Panc1 (cell line): ENCODE measurements at places on chromosomes 3 and 15. TPM values are rescaled to one million over a fixed set of nuclear protein-coding genes. Genes with fewer than 3 reads are reported as not detected.

Gene SMCO1
- total RNA-seq = not detected

GRCh38 chr15:55998478-55998877 lies 5.1 kb upstream of the NEDD4 start:
- H3K27me3 ChIP-seq = no peaks in the 10 kb centered on the region
- no peaks in the 10 kb centered on the region for H3K36me3 ChIP-seq
- DNase-seq = no peak
- H3K27ac ChIP-seq = no peak overlapping the region
- H3K4me3 ChIP-seq = no peak overlapping the region
- no peaks in the 10 kb centered on the region for H3K4me1 ChIP-seq

- H3K36me3 ChIP-seq = no peaks in the 10 kb centered on the region
- no peak overlapping the region for H3K27ac ChIP-seq
- no peak overlapping the region for H3K4me3 ChIP-seq
Observed at GRCh38 chr3:43764471-43764870, 73.7 kb downstream of the ABHD5 start.

GRCh38 chr15:26972636-26973035 lies 1.7 kb downstream of the GABRG3 start:
- no peaks in the 10 kb centered on the region for H3K4me1 ChIP-seq
- H3K36me3 ChIP-seq = no peaks in the 10 kb centered on the region
- no peaks in the 10 kb centered on the region for H3K27me3 ChIP-seq
- H3K27ac ChIP-seq = no peak overlapping the region

GRCh38 chr3:48633256-48633655 lies 2.0 kb downstream of the SLC26A6 start:
- peaks cover 2% of the 10 kb centered on the region for H3K36me3 ChIP-seq
- H3K4me1 ChIP-seq = peaks cover 18% of the 10 kb centered on the region
- H3K27me3 ChIP-seq = no peaks in the 10 kb centered on the region
- DNase-seq = no peak
- no peak overlapping the region for H3K27ac ChIP-seq

DNA sequence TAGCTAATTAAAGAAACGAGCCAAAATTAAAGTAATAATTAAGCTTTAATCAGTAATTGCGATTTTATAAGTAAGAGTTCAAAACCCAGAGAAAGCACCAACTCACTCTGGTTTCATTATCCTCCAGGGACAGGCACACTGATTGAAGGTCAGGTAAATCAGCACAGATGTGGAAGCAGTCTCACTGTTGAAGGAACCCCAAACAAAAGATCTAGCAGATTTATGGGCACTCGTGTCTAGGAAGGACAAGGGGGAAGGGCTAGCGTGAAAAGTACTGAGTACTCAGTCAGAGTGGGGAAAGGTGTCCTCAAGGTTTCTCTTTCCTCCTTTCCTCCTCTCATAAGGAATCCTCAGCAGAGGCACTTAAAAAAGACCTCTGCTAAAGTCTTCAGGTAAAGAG lies 320.1 kb downstream of the PYDC2 start:
- H3K4me1 ChIP-seq = no peaks in the 10 kb centered on the region
- DNase-seq = no peak

DNA sequence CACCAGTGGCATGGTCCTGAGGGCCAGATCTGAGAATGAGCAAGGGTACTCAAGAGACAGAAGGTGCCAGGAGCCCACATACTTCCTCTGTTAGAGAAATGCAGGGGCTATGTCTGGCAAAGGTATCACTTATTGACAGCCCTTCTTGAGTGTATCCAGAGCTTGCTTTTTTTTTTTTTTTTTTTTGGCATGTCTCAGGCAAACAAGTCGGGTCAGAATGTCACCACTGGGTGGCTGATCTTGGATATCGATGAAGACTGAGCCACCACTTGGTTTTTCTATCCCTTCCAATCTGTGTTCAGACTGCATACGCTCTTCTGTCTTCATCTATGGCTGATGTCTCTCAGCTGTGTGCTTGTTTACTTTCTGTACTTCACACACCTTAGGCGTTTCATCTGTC lies 363.4 kb upstream of the C2CD4B start:
- no peak overlapping the region for H3K4me3 ChIP-seq
- H3K36me3 ChIP-seq = no peaks in the 10 kb centered on the region
- no peaks in the 10 kb centered on the region for H3K27me3 ChIP-seq
- DNase-seq = no peak

- H3K27me3 ChIP-seq = no peaks in the 10 kb centered on the region
- no peak overlapping the region for H3K27ac ChIP-seq
- no peaks in the 10 kb centered on the region for H3K4me1 ChIP-seq
- H3K36me3 ChIP-seq = no peaks in the 10 kb centered on the region
- H3K4me3 ChIP-seq = no peak overlapping the region
Observed at GRCh38 chr3:167318996-167319615, 61.0 kb downstream of the ZBBX start.

- H3K36me3 ChIP-seq = no peaks in the 10 kb centered on the region
- H3K4me3 ChIP-seq = no peak overlapping the region
- H3K27ac ChIP-seq = no peak overlapping the region
- H3K4me1 ChIP-seq = no peaks in the 10 kb centered on the region
- DNase-seq = no peak
Observed at GRCh38 chr3:102532901-102533300, 98.1 kb downstream of the ZPLD1 start.

Gene PGBD4
- 2.3 TPM for total RNA-seq

- no peaks in the 10 kb centered on the region for H3K27me3 ChIP-seq
- H3K36me3 ChIP-seq = no peaks in the 10 kb centered on the region
- H3K4me3 ChIP-seq = no peak overlapping the region
- DNase-seq = no peak
- no peak overlapping the region for H3K27ac ChIP-seq
Observed at GRCh38 chr3:43613976-43614375, 7.8 kb downstream of the ANO10 start.

GRCh38 chr3:36650271-36650671 lies 114.1 kb downstream of the DCLK3 start:
- H3K27ac ChIP-seq = no peak overlapping the region
- no peak overlapping the region for H3K4me3 ChIP-seq
- no peaks in the 10 kb centered on the region for H3K27me3 ChIP-seq

Gene SLC28A1
- not detected for total RNA-seq

Gene DLL4
- 0.31 TPM for total RNA-seq

GRCh38 chr15:65374821-65375401 lies 2.9 kb downstream of the IGDCC3 start:
- no peak overlapping the region for H3K4me3 ChIP-seq
- H3K4me1 ChIP-seq = no peaks in the 10 kb centered on the region; the same call in 1 of the 2 replicates
- no peak for DNase-seq
- no peaks in the 10 kb centered on the region; the same call in 1 of the 2 replicates for H3K36me3 ChIP-seq
- H3K27ac ChIP-seq = no peak overlapping the region

- no peaks in the 10 kb centered on the region for H3K4me1 ChIP-seq
- peak; percentile 46 for DNase-seq
Observed at GRCh38 chr15:60035344-60035743, 31.2 kb downstream of the FOXB1 start.

Gene ULK4
- total RNA-seq = 14.3 TPM

GRCh38 chr3:193857996-193858395 lies 265.0 kb downstream of the OPA1 start:
- H3K27ac ChIP-seq = no peak overlapping the region
- no peak for DNase-seq
- no peak overlapping the region for H3K4me3 ChIP-seq
- no peaks in the 10 kb centered on the region for H3K36me3 ChIP-seq
- H3K4me1 ChIP-seq = peaks cover 7% of the 10 kb centered on the region
- H3K27me3 ChIP-seq = no peaks in the 10 kb centered on the region

GRCh38 chr3:119069725-119070124 lies 35.1 kb upstream of the IGSF11 start:
- no peak overlapping the region for H3K27ac ChIP-seq
- H3K4me3 ChIP-seq = no peak overlapping the region
- H3K4me1 ChIP-seq = no peaks in the 10 kb centered on the region
- no peak for DNase-seq

- H3K4me1 ChIP-seq = no peaks in the 10 kb centered on the region
- peaks cover 5% of the 10 kb centered on the region; the same call in 1 of the 2 replicates for H3K36me3 ChIP-seq
- no peaks in the 10 kb centered on the region for H3K27me3 ChIP-seq
- H3K4me3 ChIP-seq = no peak overlapping the region
- DNase-seq = no peak
Observed at GRCh38 chr15:64146885-64147681, 4.4 kb upstream of the SNX22 start.

GRCh38 chr3:32089476-32089875 lies 16.9 kb upstream of the GPD1L start:
- no peaks in the 10 kb centered on the region for H3K4me1 ChIP-seq
- no peak overlapping the region for H3K27ac ChIP-seq
- no peaks in the 10 kb centered on the region for H3K27me3 ChIP-seq
- H3K36me3 ChIP-seq = no peaks in the 10 kb centered on the region
- DNase-seq = no peak

Gene GOLGA6L7
- total RNA-seq = not detected

Gene MAGEL2
- total RNA-seq = not detected

DNA sequence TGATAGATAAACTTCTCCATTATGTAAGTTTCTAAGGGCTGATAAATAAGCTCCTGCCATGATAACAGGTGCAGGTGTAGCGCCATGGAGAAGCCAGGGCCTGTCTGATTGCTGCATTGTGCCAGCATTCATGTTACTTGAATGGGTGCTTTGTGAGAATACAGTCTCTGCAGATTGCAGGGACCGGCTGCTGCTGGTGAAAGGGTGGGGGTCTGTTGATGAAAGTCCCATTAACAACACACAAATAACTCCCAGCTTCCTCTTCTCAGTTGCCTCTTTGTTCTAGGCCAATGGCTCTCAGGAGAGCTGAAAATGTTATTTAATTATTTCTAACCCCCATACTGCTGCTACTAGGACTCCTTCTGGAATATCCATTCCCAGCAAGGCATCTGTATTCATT lies 77.2 kb downstream of the RTP4 start:
- no peak overlapping the region for H3K4me3 ChIP-seq
- H3K4me1 ChIP-seq = no peaks in the 10 kb centered on the region
- no peak overlapping the region for H3K27ac ChIP-seq
- DNase-seq = no peak
- H3K27me3 ChIP-seq = no peaks in the 10 kb centered on the region
- no peaks in the 10 kb centered on the region for H3K36me3 ChIP-seq

Gene STRIT1
- not detected for total RNA-seq

Gene FAIM
- 18.8 TPM for total RNA-seq

DNA sequence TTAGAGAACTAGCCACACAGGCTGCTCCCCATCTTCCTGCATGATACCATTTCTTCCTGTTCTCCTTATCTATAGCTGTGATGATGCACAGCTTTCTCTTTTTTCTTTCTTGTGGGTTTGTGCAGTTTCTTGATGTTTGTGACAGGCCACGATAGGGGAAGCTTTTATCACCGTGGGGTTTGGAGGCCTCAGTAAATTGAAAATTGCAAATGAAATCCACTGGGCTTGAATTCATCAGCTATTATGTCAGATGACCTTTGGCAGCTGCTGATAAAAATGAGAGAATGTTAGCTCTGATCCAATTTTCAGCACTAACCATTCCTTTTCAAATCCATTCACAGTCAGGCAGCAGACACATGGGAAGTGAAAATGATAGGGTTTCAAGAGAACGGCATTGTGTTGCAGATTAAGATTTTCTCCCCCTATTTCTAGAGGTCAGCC lies 176.9 kb upstream of the SOX2 start:
- no peaks in the 10 kb centered on the region for H3K4me1 ChIP-seq
- no peaks in the 10 kb centered on the region for H3K36me3 ChIP-seq
- no peaks in the 10 kb centered on the region for H3K27me3 ChIP-seq
- H3K27ac ChIP-seq = no peak overlapping the region
- DNase-seq = no peak

- H3K4me3 ChIP-seq = no peak overlapping the region
- DNase-seq = no peak
- no peak overlapping the region for H3K27ac ChIP-seq
- no peaks in the 10 kb centered on the region for H3K27me3 ChIP-seq
- H3K36me3 ChIP-seq = no peaks in the 10 kb centered on the region
- H3K4me1 ChIP-seq = no peaks in the 10 kb centered on the region
Observed at GRCh38 chr3:145648396-145648795, 512.6 kb downstream of the PLOD2 start.

DNA sequence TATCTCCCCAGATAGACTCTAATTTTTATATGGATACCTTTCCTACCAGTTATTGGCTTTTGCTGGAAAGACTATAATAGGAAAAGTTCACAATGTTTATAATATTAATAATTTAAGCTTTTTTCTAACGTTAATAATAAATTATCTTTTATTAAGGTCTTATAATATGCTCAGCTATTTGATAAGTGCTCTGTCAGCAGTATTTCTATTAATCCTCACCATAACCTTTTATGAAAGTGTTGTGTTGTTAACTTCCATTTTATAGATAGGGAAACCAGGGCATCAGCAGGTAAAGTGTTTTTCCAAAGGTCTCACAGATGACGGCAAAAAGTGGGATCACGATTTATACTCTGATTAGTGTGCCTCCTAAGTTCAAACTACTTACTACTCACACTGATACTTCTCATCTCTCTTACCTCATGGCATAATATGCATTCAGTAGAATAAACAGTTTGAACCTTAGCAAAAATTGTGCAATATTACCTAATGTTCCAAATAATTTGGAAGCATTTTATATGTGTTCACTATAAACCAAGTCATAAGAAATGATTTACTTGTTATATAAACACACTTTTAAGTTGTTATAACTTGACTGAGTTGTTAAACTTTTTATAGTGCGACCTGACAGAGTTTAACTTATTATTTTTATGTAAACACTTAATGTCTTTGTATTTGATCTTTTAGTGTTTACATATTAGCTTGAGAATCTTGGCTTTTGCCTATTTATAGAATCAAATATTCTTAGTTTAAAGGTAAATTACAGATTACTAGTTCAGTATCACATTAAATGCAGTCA lies 274.9 kb upstream of the DCBLD2 start:
- no peak for DNase-seq
- H3K27me3 ChIP-seq = no peaks in the 10 kb centered on the region
- no peaks in the 10 kb centered on the region for H3K4me1 ChIP-seq

- H3K4me3 ChIP-seq = no peak overlapping the region
- H3K27me3 ChIP-seq = peaks cover 5% of the 10 kb centered on the region; the same call in 1 of the 2 replicates
- H3K4me1 ChIP-seq = no peaks in the 10 kb centered on the region
- H3K27ac ChIP-seq = no peak overlapping the region
- DNase-seq = no peak
Observed at GRCh38 chr3:185094697-185095096, 58.2 kb downstream of the C3orf70 start.

- peak overlapping the region; percentile 59 for H3K4me3 ChIP-seq
- peak overlapping the region; percentile 49; the same call in 1 of the 2 replicates for H3K27ac ChIP-seq
- H3K36me3 ChIP-seq = no peaks in the 10 kb centered on the region; the same call in none of the 2 replicates
- peaks cover 8% of the 10 kb centered on the region; the same call in 1 of the 2 replicates for H3K27me3 ChIP-seq
- no peak for DNase-seq
Observed at GRCh38 chr3:107525644-107526305, 3.0 kb downstream of the BBX start.

- H3K27ac ChIP-seq = no peak overlapping the region
- no peaks in the 10 kb centered on the region for H3K27me3 ChIP-seq
- H3K36me3 ChIP-seq = no peaks in the 10 kb centered on the region
- DNase-seq = no peak
Observed at GRCh38 chr3:190305406-190305805, 16.8 kb downstream of the CLDN1 start.

- H3K4me3 ChIP-seq = no peak overlapping the region
- H3K27ac ChIP-seq = no peak overlapping the region
- no peaks in the 10 kb centered on the region for H3K27me3 ChIP-seq
- H3K36me3 ChIP-seq = no peaks in the 10 kb centered on the region
- no peak for DNase-seq
Observed at GRCh38 chr3:52130966-52131622, 23.1 kb downstream of the POC1A start.
